ENCODE measurements at places on chromosomes 5 and 9.

DNA sequence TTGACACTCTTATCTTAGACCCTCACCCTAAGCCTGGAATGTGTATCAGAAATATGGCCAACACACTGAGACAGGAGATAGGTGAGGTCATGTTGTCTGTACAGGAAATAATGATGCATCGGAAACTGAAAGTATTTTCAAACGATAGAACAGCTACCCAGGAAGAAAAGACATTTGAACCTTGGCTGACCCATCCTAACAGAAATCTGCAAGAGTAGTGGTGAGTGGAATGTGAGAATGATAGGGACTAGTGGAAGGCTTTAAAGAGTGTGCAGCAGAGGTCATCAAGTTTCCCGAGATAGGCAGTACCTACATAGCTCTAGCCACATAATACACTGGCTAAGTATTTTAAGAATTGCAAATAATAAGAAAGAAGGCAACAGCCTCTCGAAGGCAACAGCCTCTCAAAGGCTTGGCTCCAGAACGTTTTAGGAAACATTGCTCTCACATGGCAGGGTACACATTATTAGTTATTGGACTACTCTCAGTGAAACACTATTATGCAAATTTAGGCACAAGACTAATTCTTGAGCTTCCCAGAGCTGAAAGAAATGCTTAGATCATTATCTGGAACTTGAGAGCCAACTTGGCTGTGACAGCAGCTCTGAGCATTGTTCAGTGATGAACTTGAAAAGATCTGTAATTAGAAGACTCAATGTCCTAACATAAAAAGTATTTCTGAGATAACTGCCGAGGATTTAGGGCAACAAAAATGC lies 133.1 kb upstream of the FBXL7 start:
- no peak for DNase-seq

GRCh38 chr5:25349746-25350145 lies 705.0 kb upstream of the CDH10 start:
- no peak for DNase-seq

GRCh38 chr9:133460405-133461175 lies 812 bp downstream of the CACFD1 start:
- no peak for DNase-seq

- DNase-seq, result no peak
Measured at GRCh38 chr5:167061695-167062094, 1229.8 kb upstream of the WWC1 start.

DNA sequence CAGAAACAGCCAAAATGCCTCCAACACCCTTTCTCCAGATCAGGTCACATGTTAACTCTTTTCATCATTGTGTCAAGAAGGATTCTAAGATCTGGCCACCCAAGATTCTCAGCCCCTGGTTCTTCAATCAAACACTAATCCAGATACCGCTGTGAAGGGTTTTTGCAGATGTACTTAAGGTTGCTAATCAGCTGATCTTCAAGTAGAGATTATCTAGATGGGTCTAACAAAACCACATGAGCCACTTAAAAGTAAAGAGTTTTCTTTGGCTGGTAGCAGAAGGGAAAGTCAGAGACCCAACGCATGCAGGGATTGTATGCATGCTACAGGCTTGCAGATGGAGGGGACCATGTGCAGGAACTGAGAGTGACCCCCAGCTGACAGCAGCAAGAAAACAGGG lies 267.9 kb downstream of the CDK5RAP2 start:
- DNase-seq, result no peak

GRCh38 chr5:52107210-52107905 lies 680.4 kb upstream of the ITGA1 start:
- no peak for DNase-seq

GRCh38 chr5:38515092-38515491 lies 41.4 kb downstream of the LIFR start:
- no peak for DNase-seq

- DNase-seq, result no peak
Measured at GRCh38 chr5:79346420-79346824, 110.5 kb downstream of the JMY start.

DNA sequence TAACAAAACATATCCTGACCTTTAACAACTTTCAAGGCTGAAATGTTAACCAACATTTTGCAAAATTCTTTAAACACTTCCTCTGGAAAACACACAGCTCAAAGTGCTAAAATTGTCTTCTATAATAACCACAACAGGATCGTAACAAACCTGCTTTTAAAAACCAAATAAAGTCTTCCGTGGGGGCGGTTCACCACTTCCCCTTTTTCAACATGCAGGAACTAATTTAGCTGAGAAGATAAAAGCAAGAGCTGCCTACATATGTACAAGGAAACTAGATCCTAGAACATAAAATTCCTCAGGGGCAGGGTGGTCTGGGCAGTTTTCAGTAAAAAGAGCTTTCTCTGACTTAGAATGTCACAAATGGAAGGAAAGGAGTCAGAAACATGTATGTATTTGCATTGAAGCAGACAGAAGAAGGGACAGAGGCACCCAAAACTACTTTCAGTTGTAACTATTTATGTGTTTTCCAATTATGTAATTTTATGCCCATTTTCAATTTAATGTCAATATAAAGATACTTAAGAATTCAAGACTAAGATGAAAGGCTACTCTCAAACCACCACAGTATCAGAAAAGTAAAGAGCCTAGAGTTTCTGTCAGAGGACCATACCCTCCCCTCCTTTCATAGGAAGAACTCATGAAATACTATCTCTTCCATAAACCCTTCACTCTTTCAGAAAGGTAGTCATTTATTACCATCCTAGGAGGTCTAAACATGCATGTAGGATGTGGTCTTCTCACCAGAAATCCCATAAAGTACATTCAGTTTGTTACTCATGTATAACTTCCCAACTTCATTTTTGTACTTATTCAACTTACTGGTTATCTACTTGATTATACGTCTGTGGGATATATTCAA lies 185.9 kb upstream of the RASA1 start:
- DNase-seq, result no peak

DNA sequence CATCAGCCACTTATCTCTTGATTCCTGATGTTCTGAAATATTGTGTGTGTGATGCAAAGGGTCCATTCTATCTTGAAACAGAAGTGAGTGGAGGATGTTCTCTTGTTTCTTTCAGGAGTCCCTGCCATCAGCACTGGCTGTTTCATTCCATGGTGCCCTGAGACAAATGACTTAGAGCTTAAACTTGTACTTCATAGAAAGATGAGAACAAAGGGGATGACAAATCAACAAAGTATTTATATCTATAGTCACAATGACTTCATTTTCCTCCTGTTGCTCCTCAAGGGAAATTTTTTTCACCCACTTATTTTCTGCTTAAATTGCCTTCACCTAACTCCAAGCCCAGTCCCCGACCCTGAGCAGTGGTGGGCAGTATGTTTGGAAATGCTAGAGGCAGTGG lies 171.6 kb downstream of the TARS1 start:
- no peak for DNase-seq

- DNase-seq, result no peak
Measured at GRCh38 chr5:84213212-84213611, 171.5 kb downstream of the EDIL3 start.

GRCh38 chr9:121842612-121842978 lies 191.2 kb downstream of the DAB2IP start:
- DNase-seq, result no peak

DNA sequence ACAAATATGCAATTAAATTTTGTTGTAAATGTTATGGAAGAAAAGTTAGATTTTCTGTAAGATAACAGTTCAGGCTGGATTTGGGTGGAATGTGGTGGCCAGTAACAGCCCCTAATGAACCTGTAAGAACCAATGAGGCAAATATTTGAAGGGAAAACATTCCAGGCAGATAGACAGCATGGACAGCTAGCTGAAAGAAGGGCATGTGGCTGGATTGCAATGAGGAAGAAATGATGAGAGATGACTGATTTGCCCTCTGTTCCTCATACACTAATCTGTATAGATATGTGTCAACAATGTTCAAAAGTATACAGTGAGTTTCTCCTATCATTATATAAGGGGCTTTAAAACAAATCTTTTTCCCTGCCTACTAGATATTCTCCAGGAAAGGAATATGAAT lies 58.8 kb downstream of the MAN2A1 start:
- DNase-seq, result no peak

- no peak for DNase-seq
Measured at GRCh38 chr9:117746263-117746662, 42.1 kb downstream of the TLR4 start.

DNA sequence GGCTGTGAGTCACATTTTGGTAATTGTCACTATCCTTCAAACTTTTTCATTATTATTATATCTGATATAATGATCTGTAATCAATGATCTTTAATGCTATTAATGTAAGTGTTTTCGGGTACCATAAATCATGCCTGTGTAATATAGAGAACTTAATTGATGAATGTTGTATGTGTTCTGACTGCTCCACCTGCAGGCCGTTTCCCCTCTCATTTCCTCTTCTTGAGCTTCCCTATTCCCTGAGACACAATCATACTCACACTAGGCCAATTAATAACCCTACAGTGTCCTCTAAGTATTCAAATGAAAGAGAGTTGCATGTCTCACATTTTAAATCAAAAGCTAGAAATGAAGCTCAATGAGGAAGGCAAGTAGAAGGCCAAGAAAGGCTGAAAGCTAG lies 420.9 kb upstream of the SGCD start:
- DNase-seq, result no peak

- no peak for DNase-seq
Measured at GRCh38 chr9:134962065-134962972, 44.6 kb upstream of the FCN1 start.

GRCh38 chr9:136900988-136901515 lies 14.7 kb downstream of the TRAF2 start:
- no peak for DNase-seq

DNA sequence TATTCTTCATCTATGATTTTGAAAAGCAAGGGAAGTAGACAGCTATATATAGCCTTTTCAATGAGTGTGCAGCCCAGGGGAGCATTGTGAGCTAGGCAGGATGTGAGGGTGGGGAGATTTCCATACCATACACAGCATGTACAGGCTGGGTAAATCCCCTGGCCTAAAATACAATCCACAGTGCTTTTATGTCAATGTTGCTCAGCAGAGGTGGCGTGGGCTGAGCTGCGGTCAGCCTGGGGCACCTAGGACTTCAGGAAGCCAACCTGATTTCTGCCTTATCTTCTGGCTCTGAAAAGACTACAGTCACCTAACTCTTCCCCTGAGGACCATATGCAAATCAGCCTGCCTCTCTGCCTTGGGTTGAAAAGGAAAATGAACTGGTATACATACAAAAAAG lies 6.3 kb upstream of the GARIN3 start:
- peak; percentile 12 for DNase-seq

GRCh38 chr5:91374893-91375520 lies 8.1 kb downstream of the ARRDC3 start:
- DNase-seq, result no peak

- no peak for DNase-seq
Measured at GRCh38 chr9:124273427-124274160, 15.8 kb downstream of the NEK6 start.

GRCh38 chr9:36985769-36986467 lies 48.1 kb downstream of the PAX5 start:
- no peak for DNase-seq

GRCh38 chr5:169507051-169507450 lies 76.5 kb upstream of the SPDL1 start:
- DNase-seq, result no peak

DNA sequence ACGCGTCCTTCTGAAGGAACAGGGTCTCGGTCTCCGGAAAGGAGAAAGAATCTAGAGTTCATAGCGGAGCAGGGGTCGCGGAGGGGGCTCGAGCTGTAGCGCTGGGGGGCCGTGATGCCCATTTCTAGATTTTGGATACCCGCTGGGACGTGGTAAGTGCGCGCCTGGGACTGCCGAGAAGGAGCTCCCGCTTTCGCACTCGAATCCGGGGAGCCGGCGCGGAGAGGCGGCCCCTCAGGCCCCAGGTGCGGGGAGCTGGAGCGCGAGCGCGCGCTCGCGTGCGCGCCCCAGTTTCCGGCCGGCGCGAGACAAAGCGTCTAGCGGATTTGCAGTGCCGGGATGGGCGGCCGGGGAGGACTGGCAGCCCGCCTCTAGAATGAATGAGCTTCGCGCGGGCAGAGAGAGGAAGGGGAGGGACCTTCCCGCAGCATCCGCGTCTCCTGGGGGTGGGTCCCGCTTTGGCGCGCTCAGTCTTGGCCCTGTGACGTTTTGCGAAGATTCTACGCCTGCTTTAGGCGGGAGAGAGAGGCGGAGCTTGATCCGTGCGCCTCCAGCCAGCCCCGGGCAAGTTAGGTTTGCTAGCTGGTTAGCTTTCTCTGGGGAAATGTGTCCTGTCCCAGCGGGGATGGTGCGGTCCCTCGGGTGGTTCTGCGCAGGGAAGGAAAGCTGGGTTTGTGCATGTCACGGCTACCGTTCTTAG lies 1.2 kb downstream of the LMNB1 start:
- DNase-seq, result peak; percentile 88

DNA sequence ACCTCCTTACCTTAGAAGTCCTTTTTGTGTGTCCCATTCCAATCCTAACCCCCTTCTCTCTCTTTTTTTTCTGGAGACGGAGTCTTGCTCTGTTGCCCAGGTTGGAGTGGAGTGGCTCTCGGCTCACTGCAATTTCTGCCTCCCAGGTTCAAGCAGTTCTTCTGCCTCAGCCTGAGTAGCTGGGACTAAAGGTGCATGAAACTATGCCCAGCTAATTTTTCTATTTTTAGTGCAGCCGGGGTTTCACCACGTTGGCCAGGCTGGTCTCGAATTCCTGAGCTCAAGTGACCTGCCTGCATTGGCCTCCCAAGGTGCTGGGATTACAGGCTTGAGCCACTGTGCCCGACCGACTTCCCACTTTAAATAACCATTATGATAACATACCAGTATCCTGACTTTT lies 17.5 kb downstream of the TMEM38B start:
- DNase-seq, result no peak

DNA sequence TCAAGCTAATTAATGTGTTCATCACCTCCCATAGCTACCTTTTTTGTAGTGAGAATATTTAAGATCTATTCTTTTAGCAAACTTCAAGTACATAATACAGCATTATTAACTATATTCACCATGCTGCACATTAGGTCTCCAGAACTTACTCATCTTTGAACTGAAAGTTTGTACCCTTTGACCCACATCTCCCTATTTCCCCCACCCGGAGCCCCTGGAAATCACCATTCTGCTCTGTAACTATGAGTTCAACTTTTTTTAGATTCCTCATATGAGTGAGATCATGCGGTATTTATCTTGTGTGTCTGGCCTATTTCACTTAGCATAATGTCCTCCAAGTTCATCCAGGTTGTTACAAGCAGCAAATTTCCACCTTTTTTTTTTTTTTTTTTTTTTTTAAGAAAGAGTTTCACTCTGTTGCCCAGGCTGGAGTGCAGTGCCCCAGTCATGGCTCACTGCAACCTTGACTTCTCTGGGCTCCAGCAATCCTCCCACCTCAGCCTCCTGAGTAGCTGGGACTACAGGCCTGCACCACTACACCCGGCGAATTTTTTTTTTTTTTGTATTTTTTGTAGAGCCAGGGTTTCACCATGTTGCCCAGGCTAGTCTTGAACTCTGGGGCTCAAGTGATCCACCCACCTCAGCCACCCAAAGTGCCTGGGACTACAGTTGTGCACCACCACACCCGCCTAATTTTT lies 100.4 kb upstream of the SAP30L start:
- no peak for DNase-seq
